ENCODE measurements at places on chromosomes 2 and 18. TPM values are rescaled to one million over a fixed set of nuclear protein-coding genes. Genes with fewer than 3 reads are reported as not detected.

DNA sequence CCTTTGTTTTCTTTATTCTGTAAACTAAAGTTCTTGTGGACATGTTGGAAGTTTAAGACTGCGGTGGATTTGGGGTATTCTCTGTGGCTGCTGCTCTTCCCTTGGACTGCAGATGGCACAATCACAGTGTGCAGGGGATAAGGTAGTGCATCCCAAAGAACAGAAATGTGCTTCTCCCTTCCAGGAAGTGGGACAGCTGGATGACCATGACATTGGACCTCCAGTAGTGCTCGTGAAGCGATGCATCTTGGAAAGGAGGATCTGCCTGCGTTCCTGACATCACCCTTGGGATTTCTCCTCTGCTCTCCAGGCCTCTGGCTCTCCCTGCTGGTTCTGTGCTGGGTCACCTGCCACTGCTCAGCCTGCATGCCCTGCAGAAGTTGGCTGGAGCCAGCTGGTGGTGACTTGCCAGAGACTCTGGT lies 109.9 kb downstream of the SLC4A3 start:
- DNase-seq: peak; percentile 26

DNA sequence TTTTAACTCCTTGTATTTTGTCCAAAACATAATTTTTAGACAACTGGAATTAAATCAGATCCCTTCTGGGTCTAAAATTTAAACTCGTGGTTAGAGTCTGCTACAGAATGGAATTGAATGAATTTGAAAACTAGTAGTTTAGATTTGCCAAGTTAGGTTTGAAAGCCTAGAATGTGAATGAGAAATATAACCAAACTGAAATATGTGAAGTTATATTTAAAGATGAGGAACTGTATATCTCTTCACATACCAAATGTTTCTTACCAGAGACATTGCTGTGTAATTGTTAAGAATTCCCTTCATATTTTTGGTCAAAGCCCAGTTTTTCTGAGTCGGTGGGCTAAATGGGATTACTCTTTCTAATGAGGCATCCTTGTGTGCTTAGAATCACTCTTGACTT lies 74.2 kb downstream of the LPIN1 start:
- no peak for DNase-seq

GRCh38 chr2:26754972-26755670 lies 9.0 kb upstream of the SLC35F6 start:
- DNase-seq: no peak

GRCh38 chr2:188023035-188023434 lies 268.6 kb upstream of the GULP1 start:
- DNase-seq: no peak

DNA sequence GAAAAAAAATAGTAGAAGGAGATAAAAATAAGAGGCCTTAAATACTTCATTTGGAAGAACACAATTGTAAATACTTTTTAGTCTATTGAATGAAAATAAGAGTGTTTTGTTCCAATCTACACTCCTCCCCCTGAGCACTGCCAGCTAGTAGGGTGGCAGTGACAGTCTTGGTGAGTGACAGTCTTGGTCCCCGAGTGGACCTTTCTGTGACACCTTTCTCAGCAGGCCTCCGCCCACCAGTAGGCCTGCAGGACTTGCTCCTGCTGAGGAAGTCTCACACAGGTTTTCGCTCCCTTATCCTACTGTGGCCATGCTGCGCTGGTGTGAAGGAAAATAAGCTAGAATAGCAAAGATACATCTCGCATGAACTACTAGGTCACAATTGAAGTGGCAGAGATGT lies 666.8 kb downstream of the NR4A2 start:
- no peak for DNase-seq

DNA sequence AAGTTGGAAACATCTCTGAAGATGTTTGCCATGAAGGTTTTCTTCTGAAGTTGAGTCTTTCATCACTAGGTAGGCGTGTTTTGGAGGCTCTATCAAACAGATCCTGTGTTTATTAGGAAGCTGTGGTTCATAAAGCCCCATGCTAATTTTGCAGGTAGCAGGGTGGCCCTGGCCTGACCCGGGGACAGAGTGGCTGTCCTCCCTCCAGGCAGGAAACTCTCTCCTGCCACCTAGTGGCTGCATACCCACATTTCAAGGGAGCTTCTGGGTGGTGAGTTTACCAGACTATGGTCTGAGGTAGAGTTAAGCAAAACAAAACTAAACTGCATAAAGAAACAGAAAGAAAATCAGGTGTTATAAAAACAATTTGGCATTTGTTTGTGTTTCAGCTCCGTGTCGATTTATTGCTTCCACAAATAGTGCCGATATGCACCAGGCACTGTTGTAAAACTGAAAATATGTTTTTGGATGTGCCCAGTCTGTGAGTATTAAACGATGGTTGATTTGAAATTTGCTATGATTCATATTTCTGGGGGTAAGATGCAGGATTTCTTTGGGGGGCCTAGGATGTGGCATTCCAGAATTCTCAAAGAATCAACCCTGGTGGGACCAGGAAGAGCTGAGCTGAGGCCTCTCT lies 26.0 kb upstream of the IL37 start:
- DNase-seq: peak; percentile 57

GRCh38 chr2:109523121-109523520 lies 90.6 kb downstream of the SEPTIN10 start:
- DNase-seq: no peak

DNA sequence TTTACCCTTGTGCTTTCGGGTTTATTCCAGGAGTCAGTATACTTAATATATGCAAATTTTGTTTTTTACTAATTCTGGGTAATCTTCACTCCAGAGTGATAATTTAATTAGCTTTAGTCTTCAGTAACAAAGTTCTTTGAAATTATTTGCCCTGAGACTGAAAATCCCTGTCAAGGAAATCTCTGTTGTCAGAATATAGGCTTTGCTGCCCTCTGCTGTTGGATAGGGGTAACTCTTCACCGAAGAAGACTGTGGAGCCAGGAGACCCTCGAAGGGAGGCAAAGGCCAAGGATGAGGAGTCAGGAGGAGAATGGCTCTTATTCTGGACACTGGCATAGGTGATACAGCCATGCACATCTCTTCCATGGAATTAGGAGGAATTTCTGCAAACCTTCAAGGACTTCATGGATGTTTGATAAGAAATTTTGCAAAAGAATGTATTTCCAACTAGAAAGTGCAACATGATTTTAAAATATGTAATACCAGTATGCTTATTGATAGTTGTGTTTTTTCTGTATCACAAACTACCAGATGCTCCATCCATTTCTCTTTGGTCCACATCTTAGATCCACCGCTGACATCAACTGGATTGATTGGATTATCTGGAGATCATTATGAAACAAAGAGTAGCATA lies 182.3 kb downstream of the RDH14 start:
- no peak for DNase-seq

GRCh38 chr18:63099848-63100629 lies 219.5 kb downstream of the BCL2 start:
- DNase-seq: no peak

GRCh38 chr2:68387408-68388350 lies 22.6 kb downstream of the PLEK start:
- no peak for DNase-seq

- no peak for DNase-seq
These were observed 188.6 kb downstream of the TMEM247 start for GRCh38 chr2:46667945-46668344.

- peak; percentile 84 for DNase-seq
These were observed 1.6 kb downstream of the SMAD7 start for GRCh38 chr18:48949050-48949605.

GRCh38 chr2:134248913-134249312 lies 5.0 kb upstream of the MGAT5 start:
- no peak for DNase-seq

- DNase-seq: no peak
These were observed 50.2 kb downstream of the CENPO start for GRCh38 chr2:24843330-24843860.

DNA sequence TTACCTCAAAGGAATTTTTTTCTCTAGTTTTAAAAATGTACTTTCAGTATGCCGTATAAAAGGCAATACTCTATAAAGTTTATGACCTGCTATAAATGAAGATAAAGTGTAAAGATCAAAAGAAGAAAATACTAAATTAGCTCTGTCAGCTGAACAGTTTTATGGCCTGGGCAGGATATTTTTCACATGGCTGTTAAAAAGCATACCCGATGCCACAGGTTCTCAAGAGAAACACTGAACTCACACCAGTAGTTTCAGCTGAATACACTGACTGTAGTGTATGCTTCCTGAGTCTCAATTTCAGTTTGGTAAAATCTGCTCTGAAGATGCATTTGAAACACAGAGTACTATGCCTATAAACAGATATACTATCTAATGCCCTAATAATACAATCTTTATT lies 126.0 kb downstream of the PIGN start:
- no peak for DNase-seq

- DNase-seq: no peak
These were observed 32.0 kb downstream of the CENPO start for GRCh38 chr2:24824966-24825882.

- DNase-seq: no peak
These were observed 63.3 kb upstream of the GALNT5 start for GRCh38 chr2:157194097-157194688.

- no peak for DNase-seq
These were observed 99.8 kb downstream of the CACNB4 start for GRCh38 chr2:151999053-151999452.

DNA sequence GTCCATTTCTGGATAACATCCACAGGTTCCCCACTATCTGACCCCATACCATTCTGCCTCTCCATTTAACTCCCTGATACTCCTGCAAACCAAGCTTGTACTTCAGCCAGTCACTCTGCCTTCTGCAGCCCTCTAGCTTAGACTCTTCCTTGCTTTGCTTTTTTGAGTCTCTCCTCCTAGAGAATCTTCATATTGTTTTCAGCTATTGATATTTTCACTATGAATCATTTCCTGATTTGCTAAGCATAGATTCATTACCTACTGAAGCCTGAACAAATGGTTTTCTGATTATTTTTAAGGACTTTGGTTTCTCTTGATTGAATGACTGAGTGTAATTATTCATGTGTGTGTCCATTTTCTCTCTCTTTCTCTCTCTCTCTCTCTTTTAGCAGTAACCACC lies 2102.3 kb upstream of the CELF4 start:
- DNase-seq: no peak

- no peak for DNase-seq
These were observed 248.5 kb upstream of the SESTD1 start for GRCh38 chr2:179513181-179513580.

DNA sequence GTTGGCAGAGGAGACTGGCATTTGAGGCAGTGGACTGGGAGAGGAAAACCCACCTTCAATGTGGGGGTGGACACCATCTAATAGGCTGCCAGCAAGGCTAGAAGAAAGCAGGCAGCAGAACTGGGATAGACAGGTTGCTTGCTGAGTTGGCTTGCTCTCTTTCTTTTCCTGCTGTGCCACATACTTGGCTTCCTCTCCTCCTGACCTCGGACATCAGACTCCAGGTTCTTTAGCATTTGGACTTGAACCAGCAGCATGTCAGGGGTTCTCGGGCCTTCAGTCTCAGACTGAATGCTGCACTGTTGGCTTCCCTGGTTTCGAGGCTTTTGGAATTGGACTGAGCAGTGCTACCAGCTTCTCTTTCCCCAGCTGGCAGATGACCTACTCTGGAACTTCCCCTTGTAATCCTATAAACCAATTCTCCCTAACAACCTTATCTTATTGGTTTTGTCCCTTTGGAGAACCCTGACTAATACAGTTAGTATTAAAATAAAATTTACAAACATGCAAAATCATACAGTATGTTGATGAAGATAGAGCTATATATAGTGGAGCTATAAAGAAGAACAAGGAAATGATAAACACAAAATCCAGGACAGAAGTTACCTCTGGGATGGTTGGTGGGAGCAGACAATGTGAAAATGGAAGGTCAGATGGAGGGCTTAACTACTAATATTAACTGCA lies 15.9 kb downstream of the DSEL start:
- DNase-seq: no peak

DNA sequence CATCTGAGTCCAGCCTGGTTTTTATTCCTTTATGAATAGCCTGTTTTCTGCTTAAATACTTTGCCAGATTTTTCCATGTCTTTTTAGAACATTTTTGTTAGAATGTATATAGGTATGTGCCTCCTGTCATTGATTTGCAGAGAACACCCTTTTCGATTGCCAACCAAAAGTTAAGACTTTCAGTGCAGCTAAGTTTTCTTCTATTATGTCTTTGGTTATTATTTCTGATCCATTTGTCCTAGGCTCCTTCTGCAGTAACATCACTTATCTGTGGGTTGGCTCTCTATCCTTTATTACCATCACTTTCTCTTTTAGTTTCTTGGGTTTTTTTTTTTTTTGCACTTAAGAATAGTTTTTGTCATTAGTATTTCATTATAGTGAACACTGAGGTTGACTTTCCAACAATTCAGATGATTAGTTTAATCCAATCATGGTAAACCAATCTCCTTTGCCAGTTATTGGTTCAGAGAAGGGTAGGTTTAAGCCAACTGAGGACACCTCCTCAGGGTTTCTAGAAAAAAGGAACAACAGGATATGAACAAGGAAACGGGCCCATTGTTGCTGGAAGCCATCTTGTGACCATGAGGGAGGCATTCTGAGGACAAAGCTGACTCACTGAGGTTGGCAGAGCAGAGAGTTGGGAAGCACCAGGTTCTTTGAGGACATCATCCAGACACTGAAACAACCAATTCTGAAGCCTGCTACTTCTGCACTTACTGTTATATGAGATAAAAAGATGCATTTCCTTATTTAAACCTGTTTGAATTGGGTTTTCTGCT lies 37.9 kb upstream of the GBX2 start:
- DNase-seq: no peak

DNA sequence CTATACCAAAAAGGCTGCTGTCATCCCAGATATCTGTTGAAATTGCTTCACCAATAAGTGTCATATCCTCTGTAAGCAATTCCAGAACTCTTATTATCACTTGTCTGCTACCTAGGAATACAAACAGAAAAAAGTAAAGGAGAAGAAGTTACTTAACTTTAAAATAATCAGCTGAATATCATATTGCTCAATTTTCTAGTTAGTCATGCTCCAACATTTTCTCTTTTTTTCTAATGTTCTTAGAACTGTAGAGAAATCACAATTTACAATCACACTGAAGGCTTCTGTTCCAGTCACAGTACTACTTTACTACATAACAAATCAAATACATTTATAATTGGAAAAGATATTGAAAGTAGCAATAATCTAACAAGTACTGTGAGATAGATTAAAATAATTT lies 17.4 kb downstream of the RTTN start:
- no peak for DNase-seq

DNA sequence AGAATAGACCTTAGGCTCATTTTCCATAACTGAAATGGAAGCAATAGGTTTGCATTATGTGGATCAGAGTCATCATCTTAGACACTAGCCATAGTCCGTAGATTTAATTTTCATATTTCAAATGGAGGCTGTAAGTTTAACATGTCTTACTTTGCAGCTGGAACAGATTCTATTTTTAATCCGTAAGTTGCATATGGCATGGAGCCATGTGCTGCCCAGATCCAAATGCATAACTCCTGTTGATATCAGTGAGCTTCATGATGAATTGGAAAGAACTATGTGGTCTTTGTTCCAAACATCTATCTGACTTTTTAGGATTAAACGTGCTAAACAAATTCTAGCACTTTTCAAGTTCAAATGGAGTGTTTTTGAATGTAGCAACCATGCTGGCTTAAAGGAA lies 43.4 kb downstream of the MEIS1 start:
- DNase-seq: no peak

Gene CLASP1
- polyA plus RNA-seq: 43.2 TPM

Gene EVX2
- not detected for polyA plus RNA-seq

Gene OTOS
- polyA plus RNA-seq: not detected

Gene MCM6
- polyA plus RNA-seq: 60.8 TPM

Gene CIB4
- 2.0 TPM for polyA plus RNA-seq

Gene CHRNG
- polyA plus RNA-seq: 0.07 TPM

Gene MBP
- polyA plus RNA-seq: 12.0 TPM

Gene ABCG8
- 0.59 TPM for polyA plus RNA-seq

Gene ERICH2
- polyA plus RNA-seq: 12.5 TPM
